ENCODE measurements at places on chromosomes 11 and 22. TPM values are rescaled to one million over a fixed set of nuclear protein-coding genes. Genes with fewer than 3 reads are reported as not detected.

DNA sequence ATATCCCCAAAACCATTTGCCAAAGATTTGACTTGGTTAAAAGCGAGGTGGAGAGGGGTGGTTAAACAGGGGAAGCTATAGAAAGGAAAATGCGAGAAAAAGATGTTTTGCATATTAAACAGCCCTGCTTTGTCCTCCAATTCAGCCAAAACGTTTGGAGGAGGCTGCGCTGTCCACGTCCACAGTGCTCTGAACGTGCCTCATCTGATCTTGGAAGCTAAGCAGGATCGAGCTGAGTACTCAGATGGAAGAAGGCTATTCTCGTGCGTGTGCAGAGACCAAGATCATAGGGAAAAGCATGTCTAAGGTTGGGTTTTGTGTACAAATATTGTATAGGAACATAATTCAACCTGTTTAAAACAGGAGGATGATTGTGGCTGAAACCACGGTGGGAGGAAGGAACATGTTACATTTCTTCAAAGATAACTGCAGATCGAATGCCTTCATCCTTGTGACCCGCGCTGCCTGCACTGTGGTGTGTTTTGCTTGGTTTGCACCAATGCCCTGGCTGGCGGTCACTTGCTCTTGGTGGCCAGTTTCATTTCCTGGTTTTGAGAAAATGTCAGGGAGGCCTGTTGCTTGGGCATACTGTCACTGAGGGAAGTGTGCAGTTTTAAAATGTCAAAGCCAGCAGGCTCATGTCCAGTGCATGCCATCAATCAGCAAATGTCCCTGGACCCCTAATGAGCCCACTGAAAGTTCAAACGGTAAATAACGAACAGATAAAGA lies 40.4 kb downstream of the FLI1 start:
- peak; percentile 64 for DNase-seq

- DNase-seq: no peak
Observed at GRCh38 chr11:123815122-123815521, 9.0 kb upstream of the OR6M1 start.

- DNase-seq: no peak
Observed at GRCh38 chr11:3838504-3838903, 2.3 kb downstream of the RHOG start.

- no peak for DNase-seq
Observed at GRCh38 chr11:87769661-87770060, 405.6 kb downstream of the RAB38 start.

GRCh38 chr22:50247748-50248147 lies 2.9 kb upstream of the TUBGCP6 start:
- DNase-seq: peak; percentile 62

USP2 gene
- 0.96 TPM for total RNA-seq
